ENCODE measurements at places on chromosomes 6 and 20.

DNA sequence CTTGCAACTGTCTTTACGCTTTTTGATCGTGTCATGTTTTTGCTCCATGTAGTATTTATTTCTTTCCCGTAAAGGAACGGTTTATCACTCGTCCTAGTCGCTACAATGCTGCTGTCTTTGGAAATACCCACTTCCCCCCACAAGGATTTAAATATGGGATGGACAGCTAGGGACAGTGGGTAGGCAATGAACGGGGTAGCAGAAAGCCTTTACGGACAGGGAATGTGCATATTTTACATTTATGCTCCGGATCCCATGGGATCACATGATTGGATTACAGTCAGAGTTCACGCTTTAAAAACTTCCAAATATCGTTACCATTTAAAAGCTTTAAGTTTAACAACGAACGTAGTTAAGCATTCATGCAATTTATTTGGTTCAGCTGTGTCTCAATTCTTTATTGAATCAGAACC is 1.2 kb downstream of the HIVEP1 start:
- DNase-seq, result no peak

GRCh38 chr6:53431704-53432103 is 83.0 kb upstream of the ELOVL5 start:
- no peak for DNase-seq

GRCh38 chr20:1940581-1940980 is 45.4 kb downstream of the SIRPA start:
- no peak for DNase-seq

DNA sequence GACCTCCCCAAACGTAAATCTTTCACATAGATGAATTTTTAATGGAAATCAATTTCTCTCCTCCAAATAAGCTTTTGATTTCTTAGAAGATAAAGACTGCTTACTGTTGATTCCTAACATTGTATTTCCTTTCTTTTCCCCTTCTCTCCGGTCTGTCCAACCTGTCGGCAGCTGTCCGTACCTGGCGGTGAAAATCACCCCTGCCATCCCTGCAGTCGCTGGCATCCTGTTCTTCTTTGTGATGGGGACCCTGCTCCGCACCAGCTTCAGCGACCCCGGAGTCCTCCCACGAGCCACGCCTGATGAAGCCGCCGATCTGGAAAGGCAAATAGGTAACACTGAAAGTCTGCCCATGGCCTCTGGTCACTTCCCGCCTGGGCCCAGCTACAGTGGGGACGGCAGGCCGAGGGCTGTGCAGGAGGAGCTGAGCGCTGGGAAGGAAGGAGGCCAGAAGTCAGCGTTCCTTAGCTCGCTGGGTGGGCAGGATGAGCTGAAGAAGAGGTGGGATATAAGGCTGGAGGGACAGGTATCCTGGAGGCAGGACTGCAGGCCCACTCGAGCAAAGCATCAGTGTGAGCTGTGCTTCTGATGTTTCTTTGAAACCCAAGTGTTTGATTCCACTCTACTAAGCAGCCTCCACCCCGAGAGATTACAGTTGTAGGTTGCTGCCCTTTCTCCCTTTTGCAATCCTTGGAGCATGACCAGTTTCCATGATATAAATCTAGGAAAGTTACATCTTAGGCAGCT is 161.6 kb downstream of the ZDHHC14 start:
- DNase-seq, result no peak

- no peak for DNase-seq
Measured at GRCh38 chr6:131210469-131210868, 75.2 kb downstream of the AKAP7 start.

GRCh38 chr6:4212588-4212987 is 77.2 kb upstream of the ECI2 start:
- DNase-seq, result no peak

All from femur (tissue), 1 donor.